Activated CD8-positive, alpha-beta memory T cell treated with anti-CD3 and anti-CD28 coated beads, Interleukin-2, amount 10 ng/mL, durations not matched to agents 7 days and 5 days (primary cell): ENCODE measurements at places on chromosomes 5 and 9. TPM values are rescaled to one million over a fixed set of nuclear protein-coding genes. Genes with fewer than 3 reads are reported as not detected.

Gene ZFP2
- total RNA-seq: not detected

- DNase-seq: no peak
- peaks cover 23% of the 10 kb centered on the region for H3K27me3 ChIP-seq
- no peaks in the 10 kb centered on the region for H3K36me3 ChIP-seq
- no peak overlapping the region for H3K27ac ChIP-seq
Observed at GRCh38 chr5:56802205-56802604, 13.1 kb upstream of the MAP3K1 start.

Gene PHF2
- 26.3 TPM for total RNA-seq

GRCh38 chr9:73347123-73347522 is 195.5 kb downstream of the ANXA1 start:
- H3K36me3 ChIP-seq: no peaks in the 10 kb centered on the region
- H3K4me1 ChIP-seq: no peaks in the 10 kb centered on the region
- H3K27me3 ChIP-seq: no peaks in the 10 kb centered on the region
- DNase-seq: no peak

DNA sequence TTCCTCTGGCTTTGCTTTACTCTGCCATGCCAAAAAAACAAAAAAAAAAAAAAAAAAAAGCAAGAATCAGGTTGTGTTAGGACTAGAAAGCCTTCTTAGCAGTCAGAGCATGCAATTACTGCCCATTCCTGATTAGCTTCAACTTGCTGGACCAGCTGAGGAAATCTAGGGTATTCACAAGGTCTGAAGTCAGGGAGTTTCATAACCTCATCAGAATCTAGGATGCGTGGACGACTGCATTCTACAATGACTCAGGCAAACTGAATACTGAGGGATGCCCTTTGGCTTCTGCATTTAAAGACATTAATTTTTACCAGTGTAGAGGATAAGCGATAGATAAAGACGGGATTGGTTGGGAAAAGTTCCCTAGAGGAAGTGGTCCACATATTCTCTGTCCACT is 39.2 kb upstream of the SHOC1 start:
- H3K4me1 ChIP-seq: no peaks in the 10 kb centered on the region
- no peak overlapping the region for H3K27ac ChIP-seq
- peaks cover 26% of the 10 kb centered on the region for H3K27me3 ChIP-seq
- H3K4me3 ChIP-seq: no peak overlapping the region
- no peak for DNase-seq
- no peaks in the 10 kb centered on the region for H3K36me3 ChIP-seq

DNA sequence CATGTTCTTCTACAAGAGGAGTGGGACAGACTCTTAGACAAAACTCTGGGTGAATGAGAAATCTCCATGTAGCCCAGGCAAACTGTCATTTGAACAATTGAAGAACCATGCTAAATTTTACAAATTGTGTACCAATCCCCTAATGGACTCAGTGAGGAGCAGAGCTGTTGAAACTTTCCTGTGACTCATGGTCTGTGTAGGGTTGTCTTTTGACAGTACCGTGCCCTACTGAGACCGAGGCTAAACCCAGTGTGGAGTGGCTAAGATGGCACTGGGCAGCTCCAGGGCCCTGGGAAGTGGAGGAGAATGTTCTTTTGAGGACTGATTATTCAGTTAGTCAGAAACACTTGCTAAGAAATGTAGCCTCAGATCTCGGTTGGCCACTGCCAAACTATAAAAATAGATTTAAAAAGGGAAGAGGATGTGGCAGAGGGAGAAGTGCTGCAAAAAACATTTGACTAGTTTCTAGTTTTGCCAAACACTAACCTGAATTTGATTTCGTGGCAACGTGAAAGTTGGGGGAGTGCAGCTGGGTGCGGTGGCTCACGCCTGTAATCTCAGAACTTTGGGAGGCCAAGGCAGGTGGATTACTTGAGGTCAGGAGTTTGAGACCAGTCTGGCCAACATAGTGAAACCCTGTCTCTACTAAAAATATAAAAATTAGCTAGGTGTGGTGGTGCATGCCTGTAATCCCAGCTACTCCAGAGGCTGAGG is 24.7 kb downstream of the POU4F3 start:
- DNase-seq: no peak
- H3K4me1 ChIP-seq: peaks cover 5% of the 10 kb centered on the region
- no peaks in the 10 kb centered on the region for H3K36me3 ChIP-seq
- H3K4me3 ChIP-seq: no peak overlapping the region
- no peak overlapping the region for H3K27ac ChIP-seq
- peaks cover 31% of the 10 kb centered on the region for H3K27me3 ChIP-seq

Gene CBY3
- total RNA-seq: not detected

DNA sequence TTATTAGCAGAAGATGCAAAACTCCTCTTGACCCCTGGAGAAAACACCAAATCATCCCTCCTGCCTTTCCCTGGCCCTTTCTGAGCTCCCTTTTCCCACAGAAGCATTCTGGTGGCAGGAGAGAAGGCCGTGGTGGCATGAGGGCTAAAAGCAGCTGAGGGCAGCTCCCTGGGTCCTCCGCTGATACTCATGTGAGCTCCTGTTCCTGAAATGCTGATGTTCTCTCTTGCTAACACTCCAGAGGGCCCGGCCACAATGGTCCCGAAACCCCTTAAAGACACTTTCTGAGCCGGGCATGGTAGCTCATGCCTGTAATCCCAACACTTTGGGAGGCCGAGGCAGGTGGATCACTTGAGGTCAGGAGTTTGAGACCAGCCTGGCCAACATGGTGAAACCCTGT is 183.1 kb downstream of the HSPA4 start:
- H3K4me3 ChIP-seq: no peak overlapping the region
- DNase-seq: no peak
- peaks cover 3% of the 10 kb centered on the region for H3K4me1 ChIP-seq
- no peak overlapping the region for H3K27ac ChIP-seq

DNA sequence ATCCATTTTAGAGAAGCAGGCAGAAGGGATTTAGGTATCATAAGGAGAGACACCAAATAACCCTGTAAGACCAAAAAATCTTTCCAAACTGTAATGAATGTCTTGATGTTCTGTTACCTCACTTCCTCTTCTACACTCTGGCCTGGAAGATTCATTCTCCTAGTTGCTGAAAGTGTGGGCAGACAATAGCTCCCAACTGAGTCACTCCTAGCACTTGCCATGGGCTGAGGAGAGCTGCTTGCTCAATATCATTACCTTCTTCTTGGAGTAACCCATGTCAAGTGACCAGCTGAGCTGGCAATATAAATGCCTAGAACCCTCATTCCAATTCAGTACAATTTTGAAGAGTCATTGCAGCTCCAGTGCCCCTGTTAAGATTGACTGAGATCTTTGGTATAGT is 1985.5 kb upstream of the CDH6 start:
- H3K4me3 ChIP-seq: no peak overlapping the region
- no peaks in the 10 kb centered on the region for H3K4me1 ChIP-seq
- DNase-seq: no peak
- H3K27me3 ChIP-seq: no peaks in the 10 kb centered on the region
- H3K27ac ChIP-seq: no peak overlapping the region

DNA sequence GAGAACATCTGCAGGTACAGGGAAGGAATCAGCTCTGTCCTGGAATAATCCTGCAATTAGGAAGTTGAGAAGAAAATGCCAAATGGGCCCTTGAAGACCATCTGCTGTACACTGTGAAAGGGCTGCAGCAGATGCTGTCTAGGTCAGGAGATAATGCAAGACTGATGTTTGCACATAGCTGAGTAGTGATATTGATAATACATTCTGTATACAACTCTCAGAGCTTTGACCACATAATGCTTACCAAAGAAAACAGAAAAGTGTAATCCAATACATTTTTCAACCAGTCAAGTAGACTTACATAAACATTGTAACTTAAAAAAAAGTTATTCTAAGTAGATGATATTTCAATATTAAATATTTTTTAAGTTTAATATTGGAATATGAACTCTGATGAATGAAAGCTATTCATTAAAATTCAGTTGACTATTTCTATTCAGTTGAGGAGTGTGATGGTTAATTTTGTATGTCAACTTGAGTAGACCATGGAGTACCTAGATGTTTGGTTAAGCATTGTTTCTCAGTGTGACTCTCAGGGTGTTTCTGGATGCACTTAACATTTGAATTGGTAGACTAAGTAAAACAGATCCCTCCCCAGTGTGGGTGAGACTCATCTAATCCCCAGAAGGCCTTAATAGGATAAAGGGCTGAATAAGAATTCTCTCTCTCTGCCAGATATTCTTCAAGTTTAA is 380.1 kb upstream of the PRR16 start:
- H3K4me3 ChIP-seq: no peak overlapping the region
- no peaks in the 10 kb centered on the region for H3K27me3 ChIP-seq
- no peak overlapping the region for H3K27ac ChIP-seq
- no peak for DNase-seq
- H3K36me3 ChIP-seq: no peaks in the 10 kb centered on the region
- H3K4me1 ChIP-seq: no peaks in the 10 kb centered on the region

- H3K27me3 ChIP-seq: no peaks in the 10 kb centered on the region
- H3K27ac ChIP-seq: no peak overlapping the region
- no peak for DNase-seq
- H3K36me3 ChIP-seq: no peaks in the 10 kb centered on the region
Observed at GRCh38 chr9:82031538-82032280, 43.1 kb downstream of the SPATA31D1 start.

DNA sequence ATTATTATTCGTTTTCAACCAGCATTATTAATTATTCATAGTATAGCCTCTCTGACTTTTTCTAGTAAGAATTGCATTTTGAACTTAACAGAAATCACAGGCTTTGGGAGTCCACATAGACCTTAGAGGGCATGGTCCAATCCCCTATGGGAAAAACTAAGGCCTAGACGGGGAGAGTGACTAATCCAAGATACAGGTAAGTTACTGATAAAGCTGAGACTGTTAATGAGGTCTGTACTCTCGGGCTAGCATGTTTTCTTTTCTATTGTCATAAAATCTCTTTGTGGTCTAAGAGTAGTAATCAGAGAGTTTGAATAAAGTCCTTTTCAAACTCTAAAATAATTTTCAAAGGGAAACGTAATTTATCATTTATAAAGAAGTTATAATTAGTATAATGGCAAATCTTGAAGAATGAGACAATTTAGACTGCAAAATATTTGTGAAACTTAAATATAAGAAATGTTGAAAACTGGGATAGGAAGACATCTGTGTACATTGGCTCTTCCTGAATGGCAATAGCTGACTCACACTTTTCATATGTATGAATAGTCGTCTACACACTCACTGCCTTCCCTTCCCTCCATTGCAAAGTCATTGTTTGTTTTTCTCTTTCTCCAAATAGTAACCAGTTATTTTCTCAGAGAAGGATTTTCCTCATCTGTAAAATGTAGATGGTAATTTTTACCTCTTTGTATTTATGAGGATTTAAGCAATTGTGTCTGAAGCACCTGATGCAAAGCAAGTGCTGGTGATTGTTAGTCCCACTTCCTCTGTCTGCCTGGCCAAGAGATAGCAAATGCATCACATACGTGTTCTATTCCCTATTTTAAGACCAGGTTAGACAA is 207.9 kb upstream of the CD180 start:
- no peak overlapping the region for H3K27ac ChIP-seq
- H3K4me1 ChIP-seq: no peaks in the 10 kb centered on the region
- H3K4me3 ChIP-seq: no peak overlapping the region
- DNase-seq: no peak

Gene ALDH7A1
- 2.6 TPM for total RNA-seq

GRCh38 chr5:16505140-16505891 is 39.7 kb upstream of the ZNF622 start:
- H3K4me1 ChIP-seq: no peaks in the 10 kb centered on the region
- H3K4me3 ChIP-seq: no peak overlapping the region
- DNase-seq: no peak
- no peaks in the 10 kb centered on the region for H3K36me3 ChIP-seq
- no peak overlapping the region for H3K27ac ChIP-seq

- no peak for DNase-seq
- H3K36me3 ChIP-seq: no peaks in the 10 kb centered on the region
Observed at GRCh38 chr5:164115420-164115819, 610.0 kb downstream of the MAT2B start.

DNA sequence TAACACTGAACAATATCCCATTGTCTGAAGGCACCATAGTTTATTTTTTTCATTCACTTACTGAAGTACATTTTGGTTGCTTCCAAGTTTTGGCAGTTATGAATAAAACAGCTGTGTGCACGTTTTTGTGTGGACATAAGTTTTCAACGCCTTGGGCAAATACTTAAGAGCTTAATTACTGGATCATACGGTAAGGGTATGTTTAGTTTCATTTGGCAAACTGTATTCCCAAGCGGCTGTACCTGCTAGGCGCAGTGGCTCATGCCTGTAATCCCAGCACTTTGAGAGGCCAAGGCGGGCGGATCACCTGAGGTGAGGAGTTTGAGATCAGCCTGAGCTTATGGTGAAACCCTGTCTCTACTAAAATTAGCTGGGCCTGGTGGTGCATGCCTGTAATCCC is 63.7 kb upstream of the FAM120A start:
- no peaks in the 10 kb centered on the region for H3K4me1 ChIP-seq
- DNase-seq: no peak
- H3K27ac ChIP-seq: no peak overlapping the region
- H3K27me3 ChIP-seq: peaks cover 13% of the 10 kb centered on the region
- H3K36me3 ChIP-seq: no peaks in the 10 kb centered on the region

Gene KIAA1191
- 50.0 TPM for total RNA-seq

DNA sequence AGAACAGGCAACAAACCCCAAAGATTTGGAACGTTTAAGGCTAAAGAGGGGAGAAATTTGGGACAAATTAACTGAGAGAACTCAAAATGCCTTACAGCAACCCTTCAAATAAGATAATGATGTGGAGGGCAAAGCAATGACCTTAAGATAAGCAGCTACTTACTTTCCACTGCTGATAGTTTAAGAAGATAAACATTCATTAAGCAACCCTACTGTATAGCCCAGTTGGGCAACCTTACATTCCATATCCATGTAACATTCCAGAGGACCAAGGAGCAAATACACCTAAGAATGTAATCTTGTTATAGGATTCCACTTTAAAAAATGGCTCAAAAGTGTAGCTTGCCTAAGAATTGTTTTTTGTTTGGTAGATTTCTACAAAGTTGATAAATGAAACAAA is 14.8 kb downstream of the ETF1 start:
- no peak overlapping the region for H3K4me3 ChIP-seq
- no peaks in the 10 kb centered on the region for H3K27me3 ChIP-seq
- peaks cover 27% of the 10 kb centered on the region for H3K36me3 ChIP-seq

DNA sequence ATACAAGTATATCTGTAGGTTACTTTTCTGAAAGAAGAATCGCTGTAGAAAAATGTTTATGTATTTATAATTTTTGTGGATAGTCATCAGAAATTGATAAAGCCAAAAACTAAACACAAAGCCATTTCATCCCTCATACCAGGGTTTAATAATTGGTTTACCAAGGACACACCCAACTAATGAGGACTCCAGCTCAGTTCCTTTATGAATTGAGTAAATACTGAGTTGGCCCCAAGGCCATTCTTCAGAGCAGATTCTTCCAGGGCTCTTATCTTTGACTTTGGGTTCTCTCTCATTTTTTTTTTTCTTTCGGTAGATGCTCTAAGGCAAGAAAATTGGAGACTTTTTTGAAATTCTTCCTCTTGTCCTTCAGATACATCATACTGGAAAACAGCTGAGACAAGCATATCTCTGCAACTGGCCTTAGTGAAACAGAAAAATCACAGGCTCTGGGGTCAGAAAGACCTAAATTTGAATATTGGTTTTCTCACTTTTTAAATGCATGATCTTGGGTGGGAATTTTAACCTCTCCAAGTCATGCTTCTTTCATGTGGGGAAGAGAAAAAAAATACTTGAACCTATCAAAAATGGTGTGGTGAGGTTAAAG is 401.8 kb downstream of the ARHGEF28 start:
- DNase-seq: no peak
- H3K36me3 ChIP-seq: no peaks in the 10 kb centered on the region
- H3K27me3 ChIP-seq: peaks cover 19% of the 10 kb centered on the region
- no peak overlapping the region for H3K4me3 ChIP-seq

Gene PCDHA5
- not detected for total RNA-seq

- no peak overlapping the region for H3K4me3 ChIP-seq
- H3K36me3 ChIP-seq: peaks cover 17% of the 10 kb centered on the region
- DNase-seq: no peak
- H3K4me1 ChIP-seq: peaks cover 17% of the 10 kb centered on the region
Observed at GRCh38 chr5:76582230-76583162, 40.7 kb downstream of the F2RL2 start.

Gene GMCL2
- not detected for total RNA-seq
